ENCODE measurements at places on chromosomes 13 and 19.

GRCh38 chr19:5450482-5451126 lies 4.6 kb upstream of the ZNRF4 start:
- DNase-seq, result no peak

DNA sequence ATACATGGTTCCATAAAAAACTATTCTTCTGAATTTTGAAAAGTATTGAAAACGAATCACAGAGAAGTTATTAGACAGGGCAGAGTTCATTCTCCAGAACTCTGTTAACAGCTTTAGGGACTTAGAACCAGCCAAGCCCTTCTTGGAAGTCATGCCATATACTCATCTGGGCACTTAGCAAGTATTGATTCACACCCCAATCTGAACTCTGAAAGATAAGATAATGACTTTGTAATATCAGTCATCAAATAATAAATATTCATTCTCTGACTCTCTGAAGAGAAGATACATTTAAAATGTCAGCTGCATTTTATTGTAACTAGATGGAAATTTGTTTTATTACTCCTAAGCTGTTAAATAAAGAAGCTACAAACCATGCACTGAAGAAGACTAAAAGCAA lies 43.8 kb upstream of the ITM2B start:
- DNase-seq, result no peak

DNA sequence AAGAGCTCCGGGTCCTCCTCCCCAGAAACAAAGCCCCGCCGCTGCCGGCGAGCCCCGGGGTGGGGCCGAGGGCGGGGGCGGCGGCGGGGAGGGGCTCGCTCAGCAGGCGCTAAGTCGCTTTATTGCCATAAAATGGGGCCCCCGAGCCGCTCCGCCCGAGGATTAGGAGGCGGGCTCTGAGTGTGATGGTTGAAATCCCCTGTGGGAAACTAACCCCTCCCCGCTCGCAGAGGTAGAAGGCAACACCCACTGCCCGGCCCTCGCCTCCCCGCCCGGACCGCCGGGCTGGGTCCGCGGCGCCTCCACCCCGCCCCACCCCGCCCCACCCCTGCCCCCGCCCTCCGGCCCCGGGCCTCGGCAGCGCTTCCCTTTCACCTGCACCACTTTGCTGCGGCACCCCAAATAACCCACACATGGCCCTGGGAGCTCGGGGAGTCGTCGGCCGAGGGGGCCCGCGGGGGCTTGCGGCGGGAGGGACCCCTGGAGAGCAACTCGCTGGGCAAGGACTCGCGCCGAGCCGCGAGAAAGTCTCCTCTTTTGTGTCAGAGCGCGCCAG lies at the start of gene KLF12:
Gene KLF12 (minus strand): TSS at position 184 of the 556 bp plus-strand sequence.
- peak; percentile 68 for DNase-seq

GRCh38 chr19:33219261-33219815 lies 6.3 kb downstream of the SLC7A10 start:
- DNase-seq, result no peak

DNA sequence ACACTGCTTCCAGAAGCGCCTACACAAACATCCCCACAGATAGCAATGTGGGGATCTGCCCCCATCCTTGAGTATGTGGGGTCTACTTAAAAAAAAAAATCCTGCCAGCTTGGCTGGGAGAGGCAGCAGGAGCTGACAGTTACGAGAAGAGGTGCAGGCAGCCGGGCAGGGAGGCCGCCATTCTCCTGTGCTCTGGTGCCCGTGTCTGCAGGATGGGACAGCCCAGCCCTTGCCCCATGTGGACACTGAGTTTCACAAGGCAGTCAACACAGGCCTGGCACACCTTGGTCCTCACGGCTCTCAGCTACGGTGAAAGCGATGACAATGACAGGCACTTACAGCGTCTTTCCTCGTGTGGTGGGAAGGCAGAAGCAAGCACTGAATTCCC lies 24.0 kb downstream of the MPND start:
- no peak for DNase-seq

- DNase-seq, result no peak
Measured at GRCh38 chr13:95614641-95615245, 29.8 kb downstream of the DZIP1 start.

DNA sequence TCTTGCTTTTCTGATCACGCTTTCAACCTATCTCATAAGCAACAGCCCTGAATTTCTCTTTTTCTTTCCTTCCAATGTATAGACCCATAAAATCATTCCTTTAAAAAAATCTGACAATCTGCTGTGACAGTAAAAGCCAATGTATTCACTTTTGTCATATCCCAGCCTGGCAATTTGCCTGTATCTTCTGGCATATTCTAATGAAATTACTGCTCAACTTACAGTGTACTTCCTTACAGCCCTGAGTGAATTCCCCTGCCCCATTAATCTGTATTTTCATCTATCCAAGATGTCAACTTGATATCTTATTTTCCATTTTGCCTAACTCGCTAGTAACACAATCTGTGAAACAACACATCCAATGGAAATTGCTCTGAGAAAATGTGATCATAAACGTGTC lies 18.0 kb upstream of the SERP2 start:
- no peak for DNase-seq

DNA sequence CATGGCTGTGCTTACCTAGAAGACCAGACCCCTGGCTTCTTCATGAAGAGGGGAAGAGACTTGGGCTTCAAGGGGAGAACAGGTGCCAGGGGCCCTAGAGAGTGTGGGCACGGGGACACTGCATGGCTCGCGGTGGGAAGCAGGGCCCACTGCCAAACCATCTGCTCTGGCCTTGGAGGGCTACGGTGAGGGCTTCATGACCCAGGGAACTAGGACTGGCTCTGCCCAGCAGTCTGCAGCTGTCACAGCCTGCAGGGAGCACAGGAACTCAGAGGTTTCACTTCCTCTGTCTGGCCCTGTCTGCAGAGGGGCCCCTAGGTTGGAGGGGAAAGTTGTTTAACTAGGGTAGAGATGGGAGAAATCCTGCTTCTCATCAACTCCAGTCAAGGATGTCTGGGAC lies 4.3 kb downstream of the ERCC1 start:
- no peak for DNase-seq

DNA sequence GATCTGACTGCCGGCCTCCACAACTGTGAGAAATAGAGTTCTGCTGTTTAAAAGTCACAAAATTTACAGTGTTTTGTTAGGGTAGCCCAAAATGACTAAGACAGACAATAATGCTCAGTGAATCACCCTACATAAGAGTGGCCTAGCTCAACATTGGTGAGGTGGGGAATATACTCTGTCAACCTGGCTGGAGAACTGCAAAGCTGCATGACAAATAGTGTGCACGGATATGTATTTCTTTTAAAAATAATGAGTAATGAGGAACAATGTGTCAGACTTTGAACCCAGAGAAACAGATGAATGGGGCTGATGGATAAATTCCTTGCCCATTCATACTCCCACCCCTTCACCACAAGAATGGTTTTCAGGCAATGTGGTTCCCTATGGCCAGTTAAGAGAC lies 372.4 kb downstream of the SUCLA2 start:
- no peak for DNase-seq

GRCh38 chr19:29543381-29543780 lies 17.6 kb downstream of the VSTM2B start:
- DNase-seq, result no peak

- DNase-seq, result no peak
Measured at GRCh38 chr19:11284515-11284914, 11.4 kb upstream of the TSPAN16 start.

- peak; percentile 72 for DNase-seq
Measured at GRCh38 chr13:113904411-113904810, 40.5 kb upstream of the GAS6 start.

- no peak for DNase-seq
Measured at GRCh38 chr13:95954266-95954665, 98.9 kb downstream of the UGGT2 start.

GRCh38 chr13:98974053-98974452 lies 3.8 kb downstream of the DOCK9 start:
- no peak for DNase-seq

- DNase-seq, result peak; percentile 28
Measured at GRCh38 chr13:35720690-35721554, 244.4 kb upstream of the MAB21L1 start.

GRCh38 chr19:55212447-55212846 lies 3.1 kb upstream of the PTPRH start:
- peak; percentile 10 for DNase-seq

Data from SHP77 treated with DMSO at 0.1 percent for 48 hours (cell line).